ENCODE measurements at places on chromosomes 16 and 17. TPM values are rescaled to one million over a fixed set of nuclear protein-coding genes. Genes with fewer than 3 reads are reported as not detected.

- DNase-seq, result no peak
Measured at GRCh38 chr17:13283606-13284005, 265.8 kb upstream of the ELAC2 start.

- DNase-seq, result no peak
Measured at GRCh38 chr16:54546521-54546920, 259.9 kb upstream of the IRX3 start.

- DNase-seq, result no peak
Measured at GRCh38 chr17:49915670-49916069, 53.3 kb upstream of the DLX4 start.

GRCh38 chr17:32609884-32610650, 123.3 kb downstream of the CDK5R1 start:
- DNase-seq, result no peak

GRCh38 chr17:61401389-61402072, 1.9 kb downstream of the TBX2 start:
- DNase-seq, result no peak

DNA sequence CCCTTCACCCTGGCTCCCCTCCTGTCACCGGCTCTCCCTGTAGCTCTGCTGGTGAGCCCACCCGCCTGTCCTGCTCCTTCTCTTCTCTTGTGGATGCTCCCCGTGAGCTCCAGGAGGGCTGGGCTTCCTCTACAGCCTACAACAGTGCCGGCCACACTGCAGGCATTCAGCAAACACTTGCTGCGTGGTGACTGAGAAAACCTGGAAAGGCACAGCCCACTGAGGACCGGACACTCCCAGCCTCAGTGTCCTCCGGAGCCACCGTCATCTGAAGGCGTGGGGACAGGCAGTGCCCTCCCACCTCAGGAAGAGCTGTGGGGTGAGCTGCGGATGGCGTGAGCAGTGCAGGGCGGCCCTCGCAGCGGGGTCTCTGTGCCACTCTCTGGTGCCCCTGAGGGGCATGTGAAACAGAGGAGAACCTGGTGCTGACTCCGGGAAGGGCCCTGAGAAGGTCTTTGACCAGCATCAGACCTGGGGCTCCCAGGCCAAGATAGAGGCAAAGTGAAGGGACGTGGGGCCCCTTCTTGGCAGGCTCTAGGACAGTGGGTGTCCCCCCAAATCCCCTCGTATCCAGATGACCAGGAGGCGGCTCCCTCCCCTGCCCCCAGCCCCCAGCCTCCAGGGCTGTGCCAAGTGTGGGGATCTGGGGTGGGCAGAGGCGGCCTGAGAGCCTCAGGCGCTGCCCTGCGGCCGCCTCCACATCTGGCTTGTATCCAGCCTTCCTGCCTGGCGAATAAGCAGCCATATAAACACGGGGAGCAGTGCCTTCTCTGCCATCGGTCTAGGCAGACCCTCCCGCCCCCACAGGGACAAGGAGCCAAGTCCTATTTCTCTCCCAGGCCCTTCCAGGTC, 44.0 kb upstream of the PABPN1L start:
- no peak for DNase-seq

DNA sequence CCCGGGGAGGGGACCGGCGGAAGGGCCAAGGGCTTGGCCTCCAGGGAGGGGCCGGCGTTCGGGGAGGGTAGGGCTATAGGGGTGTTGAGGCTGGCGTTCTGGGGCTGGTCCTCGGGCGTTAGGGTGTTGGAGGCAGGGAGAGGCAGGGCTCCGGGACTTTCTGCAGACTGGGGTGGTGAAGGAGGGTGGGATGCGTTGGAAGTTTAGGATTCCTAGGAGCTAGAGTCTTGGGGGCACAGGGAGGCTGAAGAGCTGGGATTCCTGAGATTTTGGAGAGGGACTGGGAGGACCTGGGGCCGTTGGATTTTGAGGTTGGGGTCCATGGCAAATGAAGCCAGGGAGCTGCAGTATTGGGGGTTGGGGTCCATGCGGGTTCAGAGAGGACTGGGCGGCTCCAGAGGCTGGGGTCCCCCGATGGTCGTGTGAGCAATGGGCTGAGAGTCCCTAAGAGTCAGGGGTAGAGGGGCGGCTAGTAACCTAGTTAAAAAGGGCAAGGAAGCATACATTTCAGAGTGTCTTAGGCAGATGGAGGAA, 740 bp downstream of the NFATC2IP start:
- no peak for DNase-seq

DNA sequence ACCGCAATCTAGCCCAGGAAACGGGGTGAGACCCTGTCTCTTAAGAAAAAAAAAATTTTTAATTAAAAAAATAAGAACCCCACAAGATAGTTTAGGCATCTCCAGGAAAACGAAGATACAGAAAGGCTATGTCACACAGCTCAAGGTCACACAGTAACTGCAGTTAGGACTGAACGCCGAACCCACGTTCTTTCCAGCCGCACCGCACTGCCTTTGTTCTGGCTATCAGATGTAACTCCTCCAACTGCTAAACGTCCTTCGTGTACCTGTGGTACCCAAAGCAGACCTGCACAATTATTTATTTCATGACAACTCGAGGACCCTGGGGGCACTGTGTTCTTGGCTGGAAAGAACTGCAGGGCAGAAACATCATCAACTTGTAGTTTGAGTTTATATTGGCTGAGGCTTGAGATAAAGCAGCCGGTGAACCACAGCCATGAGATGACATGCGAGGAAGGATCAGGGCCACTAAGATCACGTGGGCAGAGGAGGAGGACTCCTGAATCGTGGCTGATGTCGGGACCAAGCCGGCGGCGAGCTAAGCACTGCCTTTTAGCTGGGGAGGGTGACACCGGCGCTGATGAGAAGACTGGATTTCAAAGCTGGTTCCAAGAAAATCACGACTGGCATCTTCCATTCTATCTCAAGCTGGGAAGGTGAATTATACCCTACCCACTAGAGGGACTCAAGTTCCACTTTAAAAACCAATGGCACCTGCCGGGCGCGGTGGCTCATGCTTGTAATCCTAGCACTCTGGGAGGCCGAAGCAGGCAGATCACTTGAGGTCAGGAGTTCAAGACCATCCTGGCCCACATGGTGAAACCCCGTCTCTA, 20.7 kb upstream of the MNT start:
- DNase-seq, result no peak

GRCh38 chr16:84029297-84030047, 13.1 kb downstream of the SLC38A8 start:
- no peak for DNase-seq

DNA sequence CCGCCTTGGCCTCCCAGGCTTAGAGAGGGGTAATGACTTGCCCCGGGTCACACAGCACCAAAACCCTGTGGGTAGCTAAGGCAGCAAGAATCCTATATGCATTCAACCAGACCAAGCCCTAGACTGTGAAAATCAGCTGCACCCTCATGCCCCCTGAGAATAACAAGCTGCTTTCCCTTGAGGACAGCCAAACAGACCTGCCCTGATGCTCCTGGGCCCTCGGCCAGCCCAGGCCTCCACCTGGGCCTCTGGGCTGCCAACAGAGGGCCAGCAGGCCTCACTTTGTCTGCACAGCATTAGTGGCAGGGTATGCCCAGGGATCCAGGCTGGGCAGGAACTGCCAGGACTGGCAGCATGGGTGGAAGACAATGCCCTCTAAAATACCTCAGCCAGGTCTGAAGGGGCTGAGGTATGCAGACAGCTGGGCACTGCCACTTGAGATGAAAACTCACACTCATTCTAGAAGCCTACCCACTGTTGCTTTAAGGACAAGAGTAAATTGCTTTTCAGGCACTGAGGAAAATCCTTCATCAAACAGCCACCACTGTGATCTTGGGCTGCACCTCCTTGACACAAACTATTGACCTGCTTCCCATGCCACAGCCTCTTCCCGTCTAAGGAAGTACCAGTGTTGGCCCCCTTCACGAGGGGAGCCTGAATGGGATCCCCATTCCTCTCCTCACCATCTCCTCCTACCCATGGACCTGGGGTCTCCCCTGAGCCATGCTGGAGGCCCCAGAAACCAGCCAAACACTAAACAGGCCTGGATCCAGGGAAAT, 8.8 kb downstream of the ST3GAL2 start:
- DNase-seq, result no peak

- DNase-seq, result no peak
Measured at GRCh38 chr16:57166951-57167350, 18.9 kb downstream of the PSME3IP1 start.

- peak; percentile 46 for DNase-seq
Measured at GRCh38 chr17:75645889-75646637, 12.8 kb downstream of the SMIM5 start.

- DNase-seq, result peak; percentile 15
Measured at GRCh38 chr17:9959377-9959981, 54.4 kb upstream of the RCVRN start.

The KRTAP4-4 gene
- total RNA-seq, result not detected

The PLEKHH3 gene
- 32.2 TPM for total RNA-seq

The COG4 gene
- 46.1 TPM for total RNA-seq

The CA5A gene
- not detected for total RNA-seq

The GDPD3 gene
- total RNA-seq, result 2.0 TPM

The ARL2BP gene
- 50.5 TPM for total RNA-seq

The TTYH2 gene
- 5.9 TPM for total RNA-seq

The SLC22A31 gene
- not detected for total RNA-seq

The KRT40 gene
- total RNA-seq, result not detected

The SYNGR3 gene
- 2.0 TPM for total RNA-seq

The FNDC8 gene
- not detected for total RNA-seq

The PMFBP1 gene
- 2.2 TPM for total RNA-seq

The PIGL gene
- 68.8 TPM for total RNA-seq

The VWA3A gene
- total RNA-seq, result not detected

Data from breast epithelium (tissue), 4 donors.